Activated CD4-positive, alpha-beta T cell treated with anti-CD3 and anti-CD28 coated beads for 36 hours (primary cell): ENCODE measurements at places on chromosomes 4 and X. TPM values are rescaled to one million over a fixed set of nuclear protein-coding genes. Genes with fewer than 3 reads are reported as not detected.
A peak's percentile ranks its signal among the peaks of the same experiment; 100 is the strongest.

DNA sequence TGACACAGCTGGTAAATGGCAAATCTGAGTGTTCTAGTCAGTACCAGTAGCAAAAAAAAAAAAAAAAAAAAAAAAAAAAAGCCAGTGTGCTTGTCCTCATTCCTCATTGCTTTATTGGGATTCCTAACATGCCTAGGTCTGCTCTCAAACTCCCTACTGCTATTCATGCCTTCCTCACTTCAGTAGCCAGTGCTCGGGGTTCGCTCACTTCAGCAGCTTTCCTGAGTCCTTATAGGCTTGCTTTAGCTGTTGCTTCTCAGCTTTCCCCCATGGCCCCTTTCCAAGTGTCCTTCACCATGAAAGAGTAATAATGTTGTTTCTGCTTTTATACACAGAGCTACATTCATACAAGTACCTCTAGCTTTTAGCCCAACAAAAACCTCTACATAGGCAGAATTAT lies 30.8 kb downstream of the SLITRK2 start:
- no peak for DNase-seq

DNA sequence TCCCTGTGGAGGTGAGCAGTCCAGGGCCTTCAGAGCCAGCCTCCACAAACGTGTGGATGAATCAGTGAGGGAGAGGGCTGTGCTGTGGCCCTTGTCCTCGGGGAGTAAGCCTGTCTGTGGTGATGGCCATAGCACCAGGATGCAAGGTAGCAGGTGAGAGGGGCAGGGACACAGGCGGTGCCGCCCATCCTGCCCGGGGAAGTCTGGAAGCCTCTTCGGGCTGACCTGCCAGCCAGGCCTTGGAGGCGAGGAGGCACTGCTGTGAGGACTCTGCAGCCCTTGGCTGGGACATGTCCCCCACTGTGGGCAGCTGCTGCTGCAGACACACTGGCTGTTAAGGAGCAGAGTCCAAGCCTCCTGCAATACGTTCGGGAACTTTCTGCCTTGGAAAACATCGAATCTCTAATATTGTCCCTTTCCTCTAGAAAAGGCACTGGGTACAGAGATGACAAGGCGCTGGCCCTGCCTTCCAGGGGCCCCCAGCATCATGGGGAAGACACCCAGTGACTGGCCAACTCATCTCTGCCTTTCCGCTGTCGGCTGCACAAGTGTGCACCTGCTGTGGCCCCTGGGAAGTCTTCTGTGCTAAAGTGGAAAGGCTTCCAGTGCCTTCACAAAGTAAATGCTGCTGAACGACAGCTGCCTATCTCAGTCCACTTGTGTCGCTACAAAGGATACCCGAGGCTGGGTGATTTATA lies 101.4 kb downstream of the ADRA2C start:
- DNase-seq: no peak

DNA sequence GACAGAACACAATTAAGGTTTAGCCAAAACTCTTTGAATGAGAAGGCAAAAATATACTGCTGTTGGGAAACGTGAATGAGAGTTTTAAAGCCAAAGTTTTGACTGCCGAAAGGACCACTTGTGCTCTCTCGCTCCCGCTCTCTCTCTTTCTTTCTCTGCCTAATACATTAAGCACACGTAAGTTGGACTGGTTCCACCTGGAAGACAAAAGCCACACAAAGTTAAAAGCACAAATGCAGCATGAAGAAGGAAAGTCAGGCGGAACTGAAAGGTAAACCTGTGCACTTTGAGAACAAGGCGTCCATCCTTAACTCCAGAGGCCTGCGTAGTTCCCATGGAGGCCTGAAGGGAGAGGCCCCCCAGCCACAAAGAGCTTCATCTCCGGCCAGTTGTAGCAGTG lies 1.9 kb downstream of the DCAF12L2 start:
- DNase-seq: no peak

- no peak for DNase-seq
Observed at GRCh38 chr4:6271701-6272465, 2.2 kb downstream of the WFS1 start.

Gene MBTPS2
- 6.9 TPM for total RNA-seq

- no peak for DNase-seq
Observed at GRCh38 chr4:34293459-34293858, 1950.9 kb downstream of the ARAP2 start.

DNA sequence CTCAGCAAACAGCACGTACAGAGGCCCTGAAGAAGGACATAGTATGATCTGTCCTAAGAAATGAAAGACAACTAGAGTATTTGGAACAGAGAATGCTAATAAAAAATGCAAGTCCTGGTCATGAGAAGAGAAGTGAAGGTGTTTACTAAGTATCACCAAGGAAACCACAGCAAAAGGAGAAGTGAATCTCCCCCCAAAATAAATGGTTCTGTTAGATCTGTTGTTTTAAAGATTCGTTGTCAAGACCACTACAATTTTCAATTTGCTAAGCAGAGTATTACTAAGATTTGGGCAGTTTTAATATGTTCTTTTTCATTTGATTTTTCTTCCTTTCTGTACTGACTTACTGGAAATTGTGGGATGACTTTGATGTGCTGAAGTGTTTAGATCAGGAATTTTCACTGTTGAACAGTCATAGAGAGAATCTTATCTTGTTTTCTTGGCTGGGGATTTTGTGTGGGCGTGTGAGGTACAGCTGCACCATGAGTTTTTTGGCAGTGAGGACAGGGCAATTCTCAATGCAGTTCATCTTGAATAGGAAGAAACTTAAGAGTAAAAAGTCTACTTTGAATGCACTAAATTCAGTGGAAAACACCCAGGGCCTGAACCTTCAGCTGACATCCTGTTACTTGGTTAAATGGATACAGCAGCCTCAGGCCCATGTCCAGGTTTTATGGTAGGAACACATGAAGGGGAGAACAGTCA lies 132.2 kb downstream of the STIM2 start:
- DNase-seq: peak; percentile 53

Gene NXF2B
- total RNA-seq: not detected

GRCh38 chrX:150094375-150094774 lies 156.1 kb upstream of the EOLA2 start:
- no peak for DNase-seq

DNA sequence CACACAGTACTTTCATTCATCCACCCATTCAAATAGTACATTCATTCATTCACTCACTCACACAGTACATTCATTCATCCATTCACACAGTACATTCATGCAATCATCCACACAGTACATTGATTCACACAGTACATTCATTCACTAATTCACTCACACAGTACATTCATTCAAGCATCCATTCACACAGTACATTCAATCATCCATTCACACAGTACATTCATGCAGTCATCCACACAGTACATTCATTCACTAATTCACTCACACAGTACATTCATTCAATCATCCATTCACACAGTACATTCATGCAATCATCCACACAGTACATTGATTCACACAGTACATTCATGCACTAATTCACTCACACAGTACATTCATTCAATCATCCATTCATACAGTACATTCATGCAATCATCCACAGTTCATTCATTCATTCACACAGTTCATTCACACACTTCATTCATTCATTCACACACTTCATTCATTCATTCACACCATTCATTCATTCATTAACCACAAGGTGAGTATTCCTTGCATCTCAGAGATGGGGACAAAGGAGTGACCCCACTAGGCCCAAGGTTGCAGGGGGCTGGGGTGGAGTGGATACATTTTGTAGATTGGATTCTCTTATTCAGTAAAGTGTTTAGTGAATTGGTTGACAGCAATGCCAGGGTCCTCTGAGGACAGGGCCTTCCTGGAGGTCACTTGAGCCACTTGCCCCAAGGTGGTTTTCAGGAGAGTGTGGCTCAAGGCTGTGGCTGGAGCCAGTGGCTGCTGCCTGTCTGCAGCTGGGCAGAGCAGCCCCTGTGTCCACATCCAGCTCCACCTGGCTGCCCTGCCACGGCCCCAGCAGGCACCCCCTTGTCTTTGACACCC lies 4.3 kb upstream of the SPON2 start:
- no peak for DNase-seq

DNA sequence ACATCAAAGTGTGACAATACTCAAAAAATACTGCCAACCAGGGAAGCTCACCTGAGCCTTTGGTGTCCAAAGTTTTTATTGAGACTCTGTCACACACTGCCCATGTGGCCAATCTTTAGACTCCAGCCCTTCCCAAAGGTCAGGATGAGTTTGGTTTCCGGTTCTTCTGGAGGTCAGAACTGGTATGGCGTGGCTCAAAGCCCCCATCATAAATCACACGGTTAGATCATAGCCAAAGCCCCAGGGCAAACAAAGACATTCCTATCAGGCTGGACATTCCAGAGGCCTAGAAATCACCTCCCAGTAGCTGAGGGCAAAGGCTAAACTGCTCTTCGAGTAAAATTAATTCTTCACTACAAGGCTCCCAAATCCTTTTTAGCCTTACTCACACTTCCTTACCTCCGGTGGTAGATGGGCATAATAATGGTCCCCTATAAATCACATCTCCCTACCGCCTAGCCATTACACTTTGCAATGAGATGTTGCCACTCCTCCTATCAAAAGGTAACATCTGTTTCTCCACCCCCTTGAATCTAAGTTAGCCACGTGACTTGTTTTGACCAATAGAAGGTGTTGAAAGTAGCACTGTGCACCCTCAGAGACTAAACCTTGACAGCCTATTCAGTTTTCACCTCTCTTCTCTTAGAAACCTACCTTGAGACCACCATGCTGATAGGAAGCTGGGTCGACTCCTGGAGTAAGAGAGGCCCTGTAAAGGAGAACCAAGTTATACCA lies 137.8 kb upstream of the DUSP21 start:
- no peak for DNase-seq

GRCh38 chr4:118337954-118338353 lies 14.8 kb downstream of the PRSS12 start:
- no peak for DNase-seq

DNA sequence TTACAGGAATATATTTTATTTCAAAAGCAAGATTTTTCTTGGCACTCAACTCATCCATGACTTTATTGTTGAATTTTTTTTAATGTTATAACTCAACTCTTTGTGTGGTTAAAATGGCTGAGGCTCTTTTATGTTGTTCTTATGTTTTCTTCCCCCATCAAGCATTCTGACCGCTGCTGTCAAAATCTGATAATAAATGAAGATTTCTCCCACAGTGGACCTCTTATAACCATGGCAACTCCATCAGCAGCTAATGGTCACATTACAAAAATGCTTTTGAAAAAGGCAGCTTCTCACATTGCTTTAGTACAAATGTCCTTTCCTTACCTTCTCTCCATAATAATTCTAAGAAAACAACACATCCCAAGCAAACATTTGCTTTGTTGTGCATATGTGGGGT lies 96.0 kb upstream of the ATOH1 start:
- no peak for DNase-seq

Gene AGTR2
- total RNA-seq: not detected

DNA sequence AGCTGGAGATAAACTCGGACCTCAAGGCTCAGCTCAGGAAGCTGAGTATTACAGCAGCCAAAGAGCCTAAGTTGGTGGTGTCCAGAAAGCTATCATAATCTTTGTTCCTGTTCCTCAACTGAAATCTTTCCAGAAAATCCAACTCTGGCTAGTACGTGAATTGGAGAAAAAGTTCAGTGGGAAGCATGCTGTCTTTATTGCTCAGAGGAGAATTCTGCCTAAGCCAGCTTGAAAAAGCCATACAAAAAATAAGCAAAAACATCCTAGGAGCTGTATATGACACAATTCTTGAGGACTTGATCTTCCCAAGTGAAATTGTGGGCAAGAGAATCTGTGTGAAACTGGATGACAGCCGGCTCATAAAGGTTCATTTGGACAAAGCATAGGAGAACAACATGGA lies 74.6 kb downstream of the SHISA3 start:
- DNase-seq: no peak

Gene RAB9B
- 0.48 TPM for total RNA-seq

- DNase-seq: no peak
Observed at GRCh38 chr4:14247767-14248166, 620.2 kb upstream of the BOD1L1 start.

DNA sequence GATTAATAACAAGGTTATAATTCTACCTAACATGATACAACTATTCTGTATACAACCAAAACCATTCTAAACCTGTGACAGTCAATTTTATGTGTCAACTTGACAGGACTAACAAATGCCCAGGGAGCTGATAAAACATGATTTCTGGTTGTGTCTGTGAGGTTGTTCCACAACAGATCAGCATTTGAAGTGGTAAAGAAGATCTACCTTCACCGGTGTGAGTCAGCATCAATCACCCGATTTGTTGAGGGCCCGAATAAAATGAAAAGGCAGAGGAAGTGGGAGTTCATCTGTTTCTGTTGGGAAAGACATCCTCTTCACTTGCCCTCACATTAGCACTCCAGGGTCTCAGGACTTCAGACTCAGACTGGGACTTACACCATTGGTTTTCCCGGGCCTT lies 187.9 kb downstream of the MAB21L2 start:
- no peak for DNase-seq

- no peak for DNase-seq
Observed at GRCh38 chr4:183610033-183610432, 49.0 kb downstream of the RWDD4 start.

DNA sequence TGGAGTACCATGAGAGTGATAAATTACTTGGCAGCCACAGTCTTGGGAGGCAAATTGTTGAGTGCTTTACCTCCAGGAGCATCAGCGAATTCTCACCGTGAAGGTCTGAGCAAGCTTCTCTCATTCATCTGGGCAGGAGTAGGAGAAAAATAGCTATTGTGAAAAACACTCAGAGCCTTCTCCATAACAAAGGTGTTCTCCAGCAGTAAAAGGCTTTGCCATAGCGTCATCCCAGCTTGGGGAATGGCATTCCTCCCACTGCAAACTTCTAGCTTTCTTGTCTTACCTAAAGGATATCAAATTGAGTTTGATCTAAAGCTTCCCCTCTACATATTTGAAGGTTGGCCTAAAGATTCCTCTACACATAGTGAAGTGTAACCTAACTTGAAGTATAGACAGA lies 29.8 kb upstream of the MAGEA11 start:
- no peak for DNase-seq

Gene CTSO
- 3.0 TPM for total RNA-seq

GRCh38 chr4:175369087-175369486 lies 443.0 kb downstream of the GPM6A start:
- no peak for DNase-seq

Gene SULT1B1
- 2.9 TPM for total RNA-seq

Gene APELA
- total RNA-seq: not detected

DNA sequence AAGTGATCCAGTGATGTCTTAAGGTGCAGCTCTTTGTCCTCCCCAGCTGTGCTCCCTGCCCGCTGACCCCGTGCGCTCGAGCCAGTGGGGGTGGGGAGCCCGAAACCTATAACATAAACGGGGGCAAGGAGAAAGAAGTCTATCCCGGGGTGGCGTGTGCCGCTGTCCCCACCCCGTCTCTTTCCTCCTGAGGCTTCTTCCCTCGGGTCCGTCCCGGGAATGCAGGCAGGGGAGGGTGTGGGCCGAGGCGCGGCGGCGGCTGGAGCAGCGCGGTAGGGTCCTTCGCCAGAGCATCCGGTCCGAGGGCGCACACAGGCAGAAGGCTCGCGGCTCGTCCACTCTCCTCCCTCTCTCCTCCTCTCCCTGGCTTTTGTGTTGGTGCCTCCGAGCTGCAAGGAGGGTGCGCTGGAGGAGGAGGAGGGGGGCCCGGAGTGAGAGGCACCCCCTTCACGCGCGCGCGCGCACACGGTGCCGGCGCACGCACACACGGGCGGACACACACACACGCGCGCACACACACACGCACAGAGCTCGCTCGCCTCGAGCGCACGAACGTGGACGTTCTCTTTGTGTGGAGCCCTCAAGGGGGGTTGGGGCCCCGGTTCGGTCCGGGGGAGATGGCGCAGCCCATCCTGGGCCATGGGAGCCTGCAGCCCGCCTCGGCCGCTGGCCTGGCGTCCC lies at the start of gene RAB33A:
TSS of gene RAB33A (plus strand) at position 517 of the 681 bp plus-strand sequence. CDS start at position 618, 101 bp downstream.
- DNase-seq: peak; percentile 66

GRCh38 chr4:165464813-165465381 lies 86.1 kb downstream of the CPE start:
- peak; percentile 39 for DNase-seq

- no peak for DNase-seq
Observed at GRCh38 chr4:72275381-72275780, 243.6 kb downstream of the NPFFR2 start.
